ENCODE measurements at places on chromosomes 1 and 21. TPM values are rescaled to one million over a fixed set of nuclear protein-coding genes. Genes with fewer than 3 reads are reported as not detected.

CAMK1G gene
- total RNA-seq: not detected

CLIC6 gene
- under 0.01 TPM for total RNA-seq

IL22RA1 gene
- total RNA-seq: 17.3 TPM

PKNOX1 gene
- 8.9 TPM for total RNA-seq

SLC45A1 gene
- total RNA-seq: 0.79 TPM

CTSE gene
- total RNA-seq: not detected

SLC44A3 gene
- 20.0 TPM for total RNA-seq

GPR25 gene
- not detected for total RNA-seq

CNIH4 gene
- 31.4 TPM for total RNA-seq

CDK18 gene
- total RNA-seq: 13.8 TPM

LEPR gene
- 14.1 TPM for total RNA-seq

PCBP3 gene
- total RNA-seq: not detected

PIGM gene
- total RNA-seq: 2.7 TPM

LPAR3 gene
- total RNA-seq: 0.39 TPM

GREM2 gene
- total RNA-seq: under 0.01 TPM

RCOR3 gene
- 30.9 TPM for total RNA-seq

AKIRIN1 gene
- 36.5 TPM for total RNA-seq

Data from placental epithelial cell (primary cell).